Upper lobe of left lung (tissue), 6 donors: ENCODE measurements at places on chromosomes 7 and 10. TPM values are rescaled to one million over a fixed set of nuclear protein-coding genes. Genes with fewer than 3 reads are reported as not detected.

DNA sequence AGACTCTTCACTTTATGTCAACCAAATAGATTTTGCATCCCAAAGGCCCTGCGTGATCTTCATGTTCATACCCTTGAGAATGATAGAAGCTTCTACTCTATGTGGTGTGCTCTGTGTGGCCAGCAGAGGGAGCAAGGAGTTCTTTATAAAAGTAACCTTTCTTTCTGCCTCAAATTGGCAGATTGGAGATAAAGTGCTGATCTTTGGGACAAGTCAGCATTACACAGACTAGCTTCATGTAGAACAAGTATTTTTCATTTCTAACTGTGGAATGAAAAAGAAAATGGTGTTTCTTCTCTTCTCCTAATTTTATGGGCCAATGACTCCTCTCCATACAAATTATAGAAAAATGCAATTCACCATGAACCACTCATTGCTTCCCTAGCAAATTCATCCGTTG is 1214.1 kb downstream of the SORCS1 start:
- peak; percentile 30 for DNase-seq
- no peak overlapping the region for H3K4me3 ChIP-seq
- no peak overlapping the region for H3K27ac ChIP-seq
- no peaks in the 10 kb centered on the region for H3K27me3 ChIP-seq

DNA sequence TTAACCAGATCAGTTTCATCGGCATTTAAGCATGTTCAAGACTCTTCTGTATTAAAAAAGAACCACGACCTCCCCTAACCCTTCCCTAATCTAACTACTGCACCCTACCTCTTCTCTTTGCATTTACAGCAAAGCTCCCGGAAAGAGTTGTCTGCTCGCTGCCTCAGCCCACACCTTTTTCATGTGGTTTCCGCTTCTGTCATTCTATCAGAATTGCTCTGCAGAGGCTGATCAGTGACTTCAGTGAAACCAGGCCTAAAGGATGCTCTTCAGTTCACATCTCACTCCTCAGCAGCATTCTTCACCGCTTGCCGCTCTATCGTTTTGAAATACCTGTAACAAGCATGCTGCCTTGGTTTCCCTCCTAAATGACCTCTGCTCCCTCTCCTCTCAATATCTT is 160.9 kb downstream of the SDK1 start:
- no peaks in the 10 kb centered on the region for H3K4me1 ChIP-seq
- no peak overlapping the region for H3K27ac ChIP-seq
- no peaks in the 10 kb centered on the region for H3K36me3 ChIP-seq
- H3K4me3 ChIP-seq = no peak overlapping the region
- H3K27me3 ChIP-seq = no peaks in the 10 kb centered on the region

DNA sequence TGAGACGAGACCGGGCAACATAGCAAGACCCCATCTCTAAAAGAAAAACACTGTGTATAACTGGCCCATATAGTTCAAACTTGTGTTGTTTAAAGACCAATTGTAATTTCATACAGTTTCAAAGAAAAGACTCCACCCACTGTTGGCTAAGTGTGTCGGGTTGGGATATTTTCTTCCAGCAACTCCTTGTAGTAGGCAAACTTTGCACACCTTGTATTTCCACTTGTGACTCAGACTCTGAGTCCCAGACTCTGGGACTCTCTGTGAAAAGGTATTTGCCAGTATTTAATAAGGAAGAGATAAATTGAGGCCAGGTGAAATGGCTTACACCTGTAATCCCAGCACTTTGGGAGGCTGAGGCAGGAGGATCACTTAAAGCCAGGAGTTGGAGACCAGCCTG is 29.3 kb upstream of the RHBDD2 start:
- no peak overlapping the region for H3K4me3 ChIP-seq
- no peaks in the 10 kb centered on the region for H3K36me3 ChIP-seq
- no peaks in the 10 kb centered on the region for H3K27me3 ChIP-seq
- no peak for DNase-seq
- no peak overlapping the region for H3K27ac ChIP-seq

GRCh38 chr7:23211589-23211988 is 29.7 kb downstream of the NUP42 start:
- H3K36me3 ChIP-seq = no peaks in the 10 kb centered on the region
- DNase-seq = no peak
- H3K4me3 ChIP-seq = no peak overlapping the region

GRCh38 chr10:31875608-31876007 is 53.0 kb downstream of the ARHGAP12 start:
- H3K4me1 ChIP-seq = peaks cover 5% of the 10 kb centered on the region
- no peaks in the 10 kb centered on the region for H3K27me3 ChIP-seq
- H3K27ac ChIP-seq = no peak overlapping the region
- no peak overlapping the region for H3K4me3 ChIP-seq

GRCh38 chr7:99406557-99406956 is 1.8 kb downstream of the PDAP1 start:
- DNase-seq = no peak
- no peak overlapping the region for H3K4me3 ChIP-seq
- no peak overlapping the region for H3K27ac ChIP-seq
- no peaks in the 10 kb centered on the region for H3K27me3 ChIP-seq

DNA sequence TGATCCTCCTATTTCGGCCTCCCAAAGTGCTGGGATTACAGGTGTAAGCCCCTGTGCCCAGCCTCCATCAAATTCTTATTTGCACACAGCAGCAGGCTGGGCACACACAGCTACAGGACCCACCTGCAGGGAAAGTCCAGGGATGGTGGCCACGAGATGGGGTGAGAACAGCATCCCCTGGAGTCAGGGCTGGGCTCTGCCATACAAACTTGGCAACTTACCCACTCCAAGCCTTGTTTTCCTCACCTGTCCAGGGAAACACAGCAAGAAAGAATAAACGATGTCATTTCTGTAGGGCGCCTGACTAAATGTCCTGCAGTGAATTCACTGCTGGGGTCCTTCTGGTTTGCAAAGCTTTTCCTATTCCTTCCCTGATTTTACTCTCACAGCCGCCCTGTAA is 5.5 kb downstream of the MYH16 start:
- no peaks in the 10 kb centered on the region for H3K36me3 ChIP-seq
- H3K4me3 ChIP-seq = no peak overlapping the region
- DNase-seq = no peak
- H3K27ac ChIP-seq = no peak overlapping the region
- no peaks in the 10 kb centered on the region for H3K27me3 ChIP-seq

DNA sequence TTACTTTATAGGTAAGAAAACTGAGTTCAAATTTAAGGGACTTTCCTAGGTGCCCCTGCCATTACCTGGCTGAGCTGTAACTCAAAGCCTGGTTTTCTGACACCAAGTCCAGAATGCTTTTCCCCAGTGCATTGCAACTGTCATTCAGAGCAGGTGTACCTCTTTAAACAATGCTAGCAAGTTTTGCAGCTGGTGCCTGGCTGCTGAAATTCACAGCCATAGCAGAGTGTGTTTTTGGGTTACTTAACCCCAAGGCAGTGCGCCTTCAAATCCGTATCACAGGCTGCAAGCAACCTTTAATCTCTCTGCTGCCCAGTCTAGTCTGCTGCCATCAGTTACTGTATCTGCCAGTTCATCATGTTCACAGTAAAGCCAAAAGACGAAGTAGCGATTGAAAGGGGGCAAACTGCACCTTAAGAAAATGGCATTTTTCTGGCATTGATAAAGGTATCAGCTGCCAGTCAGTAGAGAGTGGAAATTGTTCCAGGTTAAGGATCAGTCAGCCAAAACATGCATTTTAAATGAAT is 265.4 kb downstream of the CSTF2T start:
- H3K27me3 ChIP-seq = no peaks in the 10 kb centered on the region
- H3K36me3 ChIP-seq = no peaks in the 10 kb centered on the region
- H3K27ac ChIP-seq = no peak overlapping the region
- H3K4me3 ChIP-seq = no peak overlapping the region

DNA sequence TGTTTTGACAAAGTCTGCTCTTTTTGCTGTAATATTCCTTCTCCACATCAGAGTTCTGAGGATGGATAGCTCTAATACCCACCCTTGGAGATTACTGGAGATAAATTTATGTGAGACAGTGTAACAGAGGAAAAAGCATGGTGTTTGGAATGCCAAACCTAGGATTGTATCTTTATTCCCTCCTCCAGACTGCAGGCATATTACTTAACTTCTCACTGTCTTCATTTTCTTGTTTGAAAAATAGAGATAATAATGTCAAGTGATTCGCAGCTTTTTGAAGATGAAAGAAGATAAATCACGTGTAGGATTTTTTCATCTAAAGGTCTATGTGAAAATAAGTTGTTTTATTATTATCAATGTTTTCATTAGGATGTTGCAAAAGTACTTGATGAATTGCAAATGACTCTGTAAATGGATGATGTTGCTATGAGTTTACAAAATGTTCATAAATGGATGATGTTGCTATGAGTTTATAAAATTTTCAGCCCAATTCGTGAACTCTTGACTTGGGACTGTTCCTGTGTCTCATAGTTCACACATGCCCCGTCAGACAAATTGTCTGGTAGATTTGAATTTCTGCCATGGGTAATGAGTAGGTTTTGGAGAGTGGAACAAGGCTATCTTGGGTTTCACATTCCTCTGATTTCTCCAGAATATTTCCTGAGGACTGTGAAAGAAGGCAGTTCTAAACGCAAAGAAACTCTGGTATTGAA is 113.1 kb upstream of the IGFBP3 start:
- H3K4me1 ChIP-seq = no peaks in the 10 kb centered on the region
- H3K36me3 ChIP-seq = no peaks in the 10 kb centered on the region
- H3K27me3 ChIP-seq = no peaks in the 10 kb centered on the region
- H3K4me3 ChIP-seq = no peak overlapping the region
- H3K27ac ChIP-seq = no peak overlapping the region
- no peak for DNase-seq

GRCh38 chr10:17479015-17479615 is 24.7 kb upstream of the ST8SIA6 start:
- no peaks in the 10 kb centered on the region for H3K4me1 ChIP-seq
- no peak for DNase-seq
- no peaks in the 10 kb centered on the region for H3K36me3 ChIP-seq
- H3K4me3 ChIP-seq = no peak overlapping the region
- H3K27ac ChIP-seq = no peak overlapping the region

- H3K27ac ChIP-seq = no peak overlapping the region
- no peak overlapping the region for H3K4me3 ChIP-seq
- no peaks in the 10 kb centered on the region for H3K4me1 ChIP-seq
- no peak for DNase-seq
- H3K27me3 ChIP-seq = no peaks in the 10 kb centered on the region
- no peaks in the 10 kb centered on the region for H3K36me3 ChIP-seq
Observed at GRCh38 chr10:85413570-85413969, 953.0 kb downstream of the GRID1 start.

- no peak overlapping the region for H3K27ac ChIP-seq
- H3K27me3 ChIP-seq = no peaks in the 10 kb centered on the region
- H3K4me1 ChIP-seq = no peaks in the 10 kb centered on the region
- DNase-seq = no peak
- no peak overlapping the region for H3K4me3 ChIP-seq
Observed at GRCh38 chr10:14468023-14468441, 137.3 kb upstream of the FRMD4A start.

CCDC146 gene
- 62.4 TPM for total RNA-seq

CTAGE8 gene
- total RNA-seq = 1.8 TPM

HOXA2 gene
- total RNA-seq = 3.0 TPM

EN2 gene
- not detected for total RNA-seq

PAX4 gene
- not detected for total RNA-seq

IGF2BP3 gene
- not detected for total RNA-seq

RNLS gene
- total RNA-seq = 19.9 TPM
